GM18507 (cell line): ENCODE measurements at places on chromosomes 1 and 21.

GRCh38 chr1:211811126-211811525 is 19.4 kb downstream of the LPGAT1 start:
- no peak for DNase-seq

DNA sequence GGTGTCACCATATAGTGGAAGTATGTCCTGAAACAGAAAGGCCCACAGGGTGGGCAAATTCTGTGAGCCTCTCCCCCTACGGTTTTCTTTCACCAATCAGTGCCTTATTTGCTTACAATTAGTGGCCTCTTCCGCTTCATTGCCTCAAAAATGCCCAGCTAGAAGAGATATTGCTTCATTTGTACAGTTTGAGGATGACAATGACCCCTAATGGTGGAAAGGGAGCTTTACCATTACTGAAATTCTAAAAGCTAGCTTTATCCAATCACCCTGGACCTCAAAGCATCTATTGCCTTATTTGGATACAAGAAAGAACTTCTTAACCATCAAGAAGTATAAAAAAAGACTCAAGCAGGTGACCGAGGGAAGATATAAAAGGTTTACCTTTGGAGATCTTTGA is 49.6 kb downstream of the LRRC71 start:
- DNase-seq, result no peak

DNA sequence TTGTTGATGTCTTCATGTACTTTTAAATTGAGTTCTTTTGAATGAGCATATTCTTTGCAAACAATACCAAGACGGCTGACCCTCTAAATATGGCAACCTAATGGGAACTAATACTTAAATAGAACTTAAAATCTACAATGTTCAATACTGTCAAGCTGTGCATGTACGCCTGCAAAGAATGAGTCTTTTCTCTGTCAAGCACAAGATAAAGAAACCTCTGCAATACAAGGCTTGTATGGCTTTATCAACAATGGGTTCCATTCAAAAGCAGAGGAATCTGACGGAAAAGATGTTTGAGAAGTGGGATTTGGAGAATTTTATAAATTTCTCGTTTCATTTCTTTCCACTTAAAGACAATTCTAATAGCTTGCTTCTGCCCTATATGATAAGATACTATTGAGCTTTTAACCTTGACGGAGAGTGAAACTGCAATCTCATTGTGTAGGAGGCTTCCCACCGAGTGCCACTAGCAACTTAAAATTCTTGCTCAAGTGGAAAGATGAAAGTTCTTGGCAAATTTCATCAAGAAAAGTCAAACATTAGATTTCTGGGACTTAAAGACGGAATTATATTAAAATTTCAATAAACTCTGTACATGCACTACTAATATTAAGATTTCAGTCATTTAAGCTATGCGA is 119.8 kb downstream of the RGS21 start:
- no peak for DNase-seq

DNA sequence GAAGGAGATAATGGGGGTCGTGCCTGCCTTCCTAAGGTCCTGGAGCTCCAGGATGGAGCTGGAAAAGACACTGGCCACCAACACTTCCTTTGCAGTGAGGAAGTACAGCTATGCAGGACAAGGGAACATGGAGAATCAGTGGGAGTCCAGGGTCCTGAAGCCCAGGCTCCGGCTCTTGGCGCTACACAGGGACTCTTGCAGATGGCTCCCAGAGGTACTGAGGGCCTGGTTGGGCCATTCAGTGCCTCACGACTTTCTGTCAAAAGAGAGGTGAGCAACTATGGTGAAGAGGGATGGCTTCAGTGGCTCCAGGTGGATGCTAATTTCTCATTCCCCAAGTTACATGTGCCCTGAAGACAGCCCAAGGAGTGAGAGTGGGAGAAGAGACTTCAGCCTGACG is 1.8 kb upstream of the ETNK2 start:
- DNase-seq, result no peak

DNA sequence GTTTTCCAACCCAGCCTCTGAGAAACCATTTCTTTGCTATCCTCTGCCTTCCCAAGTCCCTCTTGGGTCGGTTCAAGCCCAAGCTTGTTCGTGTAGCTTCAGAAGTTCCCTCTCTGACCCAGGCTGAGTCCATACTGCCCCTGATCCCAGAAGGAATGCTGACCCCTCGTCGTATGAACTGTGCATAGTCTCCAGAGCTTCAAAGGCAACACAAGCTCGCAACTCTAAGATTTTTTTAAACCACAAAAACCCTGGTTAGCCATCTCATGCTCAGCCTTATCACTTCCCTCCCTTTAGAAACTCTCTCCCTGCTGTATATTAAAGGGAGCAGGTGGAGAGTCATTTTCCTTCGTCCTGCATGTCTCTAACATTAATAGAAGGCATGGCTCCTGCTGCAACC is 23.8 kb downstream of the EIF2D start:
- no peak for DNase-seq

DNA sequence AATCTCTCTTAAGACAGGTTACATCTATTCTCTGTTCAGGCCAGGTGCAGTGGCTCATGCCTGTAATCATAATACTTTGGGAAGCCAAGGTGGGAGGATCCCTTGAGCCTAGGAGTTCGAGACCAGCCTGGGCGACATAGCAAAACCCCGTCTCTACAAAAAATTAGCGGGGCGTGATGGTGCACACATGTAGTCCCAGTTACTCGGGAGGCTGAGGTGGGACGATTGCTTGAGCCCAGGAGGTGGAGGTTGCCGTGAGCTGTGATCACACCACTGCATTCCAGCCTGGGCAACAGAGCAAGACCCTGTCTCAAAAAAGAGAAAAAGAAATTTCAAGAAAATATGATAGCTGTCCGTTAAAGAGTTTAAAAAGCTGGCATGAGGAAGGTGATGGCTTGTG is 43.0 kb downstream of the UBE4B start:
- no peak for DNase-seq

DNA sequence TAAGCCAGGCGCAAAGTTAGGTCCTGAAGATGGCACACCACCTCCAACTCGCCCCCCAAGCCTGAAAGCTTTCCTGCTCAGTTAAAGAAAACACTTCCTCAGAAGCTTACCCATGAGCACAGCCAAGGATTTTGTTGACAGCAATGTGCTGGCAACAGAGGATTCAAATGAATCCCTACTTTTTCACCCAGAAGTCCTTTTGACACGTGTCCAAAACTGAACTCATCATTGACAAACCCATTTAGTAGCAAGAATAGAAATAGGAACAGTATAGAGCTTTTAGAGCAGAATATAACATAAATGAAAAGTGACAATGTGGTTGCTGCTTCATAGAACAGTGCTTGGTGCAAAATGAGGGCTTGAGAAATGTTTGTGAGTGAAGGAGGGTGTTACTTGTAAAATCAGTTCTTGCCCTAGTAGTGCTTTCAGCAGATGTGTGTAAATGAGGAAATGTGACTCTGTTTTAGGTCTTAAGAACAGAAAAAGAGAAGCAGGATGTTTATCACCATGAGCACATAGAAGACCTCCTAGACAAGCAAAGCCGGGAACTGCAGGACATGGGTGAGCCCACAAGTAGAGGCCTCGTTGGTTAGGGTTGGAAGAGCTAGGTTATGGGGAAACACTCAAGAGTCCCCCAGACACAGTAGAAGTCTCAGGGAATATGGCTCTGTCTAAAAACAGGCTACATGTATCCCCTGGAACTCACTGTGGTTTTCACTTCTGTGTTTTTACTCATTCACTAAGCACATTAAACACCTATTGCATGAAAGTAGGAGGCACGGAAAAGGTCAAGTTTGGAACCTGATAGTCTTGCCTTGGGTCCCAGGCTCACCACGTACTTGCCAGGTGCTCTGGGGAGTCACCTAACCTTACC is 48.6 kb upstream of the TMEM125 start:
- DNase-seq, result no peak

- DNase-seq, result no peak
These were observed 8.5 kb upstream of the CD58 start for GRCh38 chr1:116579259-116579875.

GRCh38 chr1:54416435-54416834 is 10.2 kb upstream of the SSBP3 start:
- no peak for DNase-seq

- DNase-seq, result no peak
These were observed 39.5 kb upstream of the NEK7 start for GRCh38 chr1:198117267-198117666.

- no peak for DNase-seq
These were observed 8.1 kb downstream of the CELA2B start for GRCh38 chr1:15483971-15484370.

DNA sequence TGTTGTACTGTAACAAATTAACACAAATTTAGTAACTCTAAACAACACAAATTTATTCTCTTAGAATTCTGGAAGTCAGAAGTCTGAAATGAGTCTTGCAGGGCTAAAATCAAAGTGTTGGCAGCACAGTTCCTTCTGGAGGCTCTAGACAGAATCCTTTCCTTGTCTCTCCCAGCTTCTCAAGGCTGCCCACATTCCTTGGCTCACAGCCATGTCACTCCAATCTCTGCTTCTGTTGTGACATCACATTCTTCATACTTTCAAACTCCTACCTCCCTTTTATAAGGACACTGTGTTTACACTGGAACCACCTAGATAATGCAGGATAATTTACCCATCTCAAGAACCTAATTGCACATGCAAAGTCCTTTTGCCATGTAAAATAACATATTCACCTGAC is 225.0 kb upstream of the PRMT6 start:
- DNase-seq, result no peak

GRCh38 chr1:7026169-7026568 is 240.9 kb downstream of the CAMTA1 start:
- no peak for DNase-seq

DNA sequence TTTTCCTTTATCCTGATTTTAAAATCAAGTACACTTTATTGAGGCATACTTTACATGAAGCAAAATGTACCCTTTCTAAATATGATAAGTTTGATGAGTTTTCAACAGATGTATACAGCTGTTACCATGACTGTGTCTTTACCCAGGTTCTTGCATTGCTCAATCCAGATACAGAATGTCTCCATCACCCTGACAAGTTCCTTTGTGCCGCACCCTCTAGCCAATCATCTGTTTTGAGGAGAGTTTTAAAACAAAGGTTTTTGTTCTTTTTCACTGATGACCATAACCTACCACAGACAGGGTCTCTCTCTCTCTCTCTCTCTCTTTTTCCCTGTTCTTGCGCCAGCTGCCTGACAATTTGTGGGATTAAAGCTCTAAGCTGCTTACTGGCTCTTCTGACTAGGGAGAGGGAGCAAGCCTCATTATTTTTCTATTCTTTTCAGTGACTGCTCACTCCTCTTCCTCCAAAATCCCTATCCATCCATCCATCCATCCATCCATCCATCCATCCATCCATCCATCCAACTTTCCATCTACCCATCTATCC is 1.2 kb upstream of the KCNE1 start:
- DNase-seq, result no peak

DNA sequence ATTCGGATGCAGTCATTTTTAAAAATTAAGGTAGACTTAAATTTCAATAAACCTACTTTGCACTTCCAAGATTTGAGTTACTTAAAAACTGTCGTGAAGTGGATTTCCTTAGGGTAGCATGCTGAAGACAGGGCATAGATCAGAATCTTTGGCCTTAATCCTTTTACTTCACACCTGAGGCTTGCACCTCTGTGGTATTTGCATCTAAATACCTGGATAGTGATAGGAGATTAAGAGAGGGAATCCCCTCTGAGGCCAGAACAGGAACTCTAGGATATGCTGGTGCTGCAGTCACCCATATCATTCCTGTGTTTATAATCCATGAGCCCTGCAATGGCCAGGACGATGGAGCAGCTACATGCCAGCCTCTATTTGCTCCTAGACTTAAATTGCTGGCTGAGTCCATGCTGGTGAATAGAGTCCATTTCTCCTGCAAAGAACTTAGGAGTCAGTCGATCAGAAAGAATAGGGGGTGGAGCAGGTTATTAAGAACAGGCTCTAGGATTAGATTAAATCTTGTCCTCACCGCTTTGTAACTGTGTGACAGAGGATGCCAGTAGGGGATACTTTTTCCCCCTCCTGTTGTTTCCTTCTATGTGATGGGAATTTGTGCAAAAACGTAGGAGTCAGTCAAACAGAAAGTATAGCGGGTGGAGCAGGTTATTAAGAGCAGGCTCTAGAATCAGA is 333.6 kb downstream of the DUSP10 start:
- no peak for DNase-seq

- DNase-seq, result no peak
These were observed 159.8 kb downstream of the RUNX1 start for GRCh38 chr21:34889320-34889675.

DNA sequence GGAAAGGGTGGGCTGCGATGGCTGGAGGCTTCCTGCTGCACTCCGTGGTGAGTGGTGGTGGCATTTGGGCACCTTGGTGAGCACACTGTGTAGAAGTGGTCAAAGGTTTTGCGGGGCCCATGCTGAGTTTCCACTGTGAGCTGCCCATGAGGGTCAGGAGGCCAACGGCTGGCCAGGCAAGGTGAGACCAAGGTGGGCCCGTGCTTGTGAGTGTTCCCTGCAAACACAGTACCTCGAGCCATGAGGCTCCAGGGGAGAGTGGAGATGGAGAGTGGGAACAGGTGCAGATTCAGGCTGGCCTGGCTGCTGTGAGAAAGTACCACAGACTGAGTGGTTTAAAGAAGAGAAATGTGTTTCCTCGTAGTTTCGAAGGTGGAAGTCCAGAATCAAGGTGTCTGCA is 40.8 kb downstream of the AJAP1 start:
- DNase-seq, result no peak
